Islet precursor cell (in vitro differentiated cells): ENCODE measurements at places on chromosomes 4 and X.

- no peak for DNase-seq
Measured at GRCh38 chr4:33111117-33111516, 2390.9 kb downstream of the PCDH7 start.

- DNase-seq: no peak
Measured at GRCh38 chr4:73499996-73500765, 18.6 kb downstream of the AFM start.

- no peak for DNase-seq
Measured at GRCh38 chr4:169051761-169052593, 41.9 kb upstream of the CBR4 start.

GRCh38 chrX:140572724-140573123 is 67.9 kb upstream of the SOX3 start:
- DNase-seq: peak; percentile 74

- DNase-seq: no peak
Measured at GRCh38 chr4:183620421-183620820, 38.6 kb downstream of the RWDD4 start.
